ENCODE measurements at places on chromosomes 11 and 22.

GRCh38 chr22:37747715-37748100, 50.9 kb downstream of the TRIOBP start:
- DNase-seq: no peak

- peak; percentile 40 for DNase-seq
Observed at GRCh38 chr22:40463017-40463631, 92.7 kb downstream of the SGSM3 start.

DNA sequence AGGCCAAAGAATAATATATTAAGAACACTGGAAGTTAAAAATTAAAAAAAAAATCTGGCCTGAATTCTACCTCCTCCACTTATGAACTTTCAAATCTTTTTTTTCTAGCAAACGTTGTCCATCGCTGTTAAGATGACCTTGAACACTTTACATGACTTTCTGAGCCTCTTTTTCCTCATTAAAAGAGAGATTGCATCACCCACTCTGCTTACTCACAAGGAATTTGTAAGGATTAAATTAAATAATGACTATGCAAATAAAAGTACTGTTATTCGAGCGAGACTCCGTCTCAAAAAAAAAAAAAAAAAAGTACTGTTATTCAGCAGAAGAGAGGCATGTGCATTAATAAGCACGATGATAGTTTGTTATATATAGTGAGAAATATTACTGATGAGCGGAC, 285.1 kb upstream of the CCDC90B start:
- DNase-seq: no peak

DNA sequence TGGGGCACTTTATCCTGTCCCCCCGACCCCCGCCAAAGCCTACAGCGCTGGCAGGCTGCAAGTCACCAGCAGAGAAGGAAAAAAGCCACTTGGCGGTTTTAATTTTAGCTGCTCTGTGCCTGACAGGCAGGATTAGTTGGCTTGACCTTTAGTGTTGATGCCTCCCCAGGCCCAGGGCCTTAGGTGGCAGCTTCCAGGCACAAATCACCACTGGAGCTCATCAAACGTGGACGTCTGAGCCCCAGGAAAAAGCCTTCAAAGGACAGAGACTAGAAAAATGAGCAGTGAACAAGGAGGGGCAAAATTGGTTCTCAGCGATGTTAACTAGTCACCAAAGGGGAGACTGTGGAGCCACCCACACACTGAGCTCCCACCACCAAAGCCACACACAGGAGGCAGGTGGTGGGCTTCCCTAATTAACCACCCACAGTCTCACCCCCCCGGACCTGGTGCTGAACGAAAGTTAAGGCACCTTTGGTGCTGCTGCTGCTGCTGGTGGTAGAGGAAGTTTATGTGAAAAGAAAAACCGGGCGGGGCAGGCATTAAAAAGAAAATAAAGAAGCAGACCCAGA, 4.4 kb upstream of the PYGM start:
- DNase-seq: no peak

GRCh38 chr11:114610984-114611944, 15.7 kb upstream of the NXPE4 start:
- DNase-seq: no peak
